ENCODE measurements at places on chromosomes 4 and X. TPM values are rescaled to one million over a fixed set of nuclear protein-coding genes. Genes with fewer than 3 reads are reported as not detected.

- no peak overlapping the region for H3K4me3 ChIP-seq
- H3K36me3 ChIP-seq: no peaks in the 10 kb centered on the region
- no peaks in the 10 kb centered on the region for H3K4me1 ChIP-seq
- no peak overlapping the region for H3K27ac ChIP-seq
- DNase-seq: no peak
These were observed 115.0 kb upstream of the NALF2 start for GRCh38 chrX:69389101-69389501.

- no peaks in the 10 kb centered on the region for H3K36me3 ChIP-seq
- no peak overlapping the region for H3K27ac ChIP-seq
- no peaks in the 10 kb centered on the region for H3K4me1 ChIP-seq
- no peak for DNase-seq
These were observed 28.3 kb upstream of the EPHA5 start for GRCh38 chr4:65698631-65699030.

NPY2R gene
- polyA plus RNA-seq: not detected

MAGEA10 gene
- polyA plus RNA-seq: not detected

IRS4 gene
- 0.05 TPM for polyA plus RNA-seq

DNA sequence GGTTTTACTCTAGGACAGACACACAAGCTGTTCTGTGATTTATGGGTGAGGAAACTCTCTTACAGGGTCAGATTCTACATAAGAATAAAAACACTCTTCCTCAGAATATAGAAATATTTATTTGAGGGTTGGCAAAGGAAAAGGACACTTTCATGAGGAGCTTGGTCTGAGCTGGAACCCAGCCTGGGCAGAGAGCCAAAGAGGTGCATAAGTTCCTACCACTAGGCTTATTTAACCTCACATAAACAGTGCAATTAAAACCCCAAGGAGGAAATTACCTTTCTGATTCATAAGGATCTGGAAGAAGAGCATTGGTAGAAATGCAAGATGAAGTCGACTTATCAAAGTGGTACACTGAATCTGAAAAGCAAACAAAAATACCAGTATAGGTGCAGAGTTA, 32.9 kb downstream of the SETD7 start:
- H3K27ac ChIP-seq: no peak overlapping the region
- no peak overlapping the region for H3K4me3 ChIP-seq
- H3K27me3 ChIP-seq: no peaks in the 10 kb centered on the region

GRCh38 chrX:5617666-5618065, 611.0 kb downstream of the NLGN4X start:
- H3K27ac ChIP-seq: no peak overlapping the region
- no peaks in the 10 kb centered on the region for H3K27me3 ChIP-seq
- no peak for DNase-seq
- H3K4me1 ChIP-seq: no peaks in the 10 kb centered on the region
- H3K36me3 ChIP-seq: no peaks in the 10 kb centered on the region

RTL5 gene
- 3.8 TPM for polyA plus RNA-seq

TMEM184C gene
- 4.3 TPM for polyA plus RNA-seq

GRCh38 chrX:134990475-134990800, 353 bp upstream of the SMIM10 start:
- peak overlapping the region; percentile 1 for H3K27ac ChIP-seq
- H3K4me1 ChIP-seq: no peaks in the 10 kb centered on the region
- DNase-seq: no peak
- H3K36me3 ChIP-seq: no peaks in the 10 kb centered on the region
- peaks cover 12% of the 10 kb centered on the region for H3K27me3 ChIP-seq
- no peak overlapping the region for H3K4me3 ChIP-seq

DNA sequence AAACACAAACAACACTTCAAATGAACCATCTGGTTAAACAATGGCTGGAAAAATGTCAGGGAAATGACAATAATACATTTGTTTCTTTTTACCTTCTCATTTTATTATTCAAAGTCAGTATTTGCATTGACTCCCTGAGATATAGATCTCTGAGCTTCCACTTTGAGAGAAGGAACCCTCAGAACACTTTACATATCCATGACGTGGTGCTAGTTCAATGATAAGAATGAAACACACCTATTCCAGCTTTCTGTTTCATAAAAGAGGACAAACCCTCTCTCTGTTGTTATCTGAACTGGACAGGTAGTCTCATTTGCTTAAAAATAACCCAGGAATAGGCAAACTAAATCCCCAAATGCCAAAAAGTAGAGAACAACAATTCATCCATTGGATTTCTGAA, 65.3 kb upstream of the CCSER1 start:
- H3K27ac ChIP-seq: no peak overlapping the region
- H3K36me3 ChIP-seq: no peaks in the 10 kb centered on the region
- H3K4me3 ChIP-seq: no peak overlapping the region
- no peak for DNase-seq

DNA sequence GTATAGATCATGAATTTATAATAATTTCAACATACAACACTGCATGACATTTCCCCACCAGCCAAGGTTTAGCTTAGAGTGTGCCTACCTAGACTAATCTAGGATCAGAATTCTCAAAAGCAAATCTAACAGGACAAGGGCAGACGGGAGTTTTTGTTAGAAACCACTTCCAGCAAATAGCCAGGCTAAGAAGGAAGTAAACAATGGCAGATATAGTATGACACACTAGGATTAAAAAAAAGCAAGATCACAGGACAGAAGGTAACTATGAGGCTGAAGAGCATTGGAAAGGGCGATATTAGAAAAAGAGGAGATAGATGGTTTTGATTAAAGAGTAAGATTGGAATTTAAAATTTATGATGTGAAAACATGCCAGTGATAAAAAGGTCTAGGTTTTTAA, 124.8 kb downstream of the LRBA start:
- no peak overlapping the region for H3K27ac ChIP-seq
- no peaks in the 10 kb centered on the region for H3K4me1 ChIP-seq
- H3K27me3 ChIP-seq: no peaks in the 10 kb centered on the region
- no peaks in the 10 kb centered on the region for H3K36me3 ChIP-seq
- no peak for DNase-seq

- H3K27me3 ChIP-seq: no peaks in the 10 kb centered on the region
- H3K4me1 ChIP-seq: no peaks in the 10 kb centered on the region
- no peaks in the 10 kb centered on the region for H3K36me3 ChIP-seq
These were observed 852.4 kb downstream of the CCSER1 start for GRCh38 chr4:90979556-90979955.

GRCh38 chr4:30722359-30723200, 2.4 kb downstream of the PCDH7 start:
- no peak overlapping the region for H3K27ac ChIP-seq
- H3K27me3 ChIP-seq: peaks cover 11% of the 10 kb centered on the region
- peaks cover 10% of the 10 kb centered on the region for H3K4me1 ChIP-seq
- no peaks in the 10 kb centered on the region for H3K36me3 ChIP-seq

- no peak overlapping the region for H3K27ac ChIP-seq
- H3K4me1 ChIP-seq: no peaks in the 10 kb centered on the region
These were observed 21.0 kb downstream of the TNIP3 start for GRCh38 chr4:121143131-121143530.

GRCh38 chrX:113522814-113523213, 682.2 kb upstream of the AMOT start:
- no peak overlapping the region for H3K27ac ChIP-seq
- no peaks in the 10 kb centered on the region for H3K4me1 ChIP-seq
- DNase-seq: no peak

DNA sequence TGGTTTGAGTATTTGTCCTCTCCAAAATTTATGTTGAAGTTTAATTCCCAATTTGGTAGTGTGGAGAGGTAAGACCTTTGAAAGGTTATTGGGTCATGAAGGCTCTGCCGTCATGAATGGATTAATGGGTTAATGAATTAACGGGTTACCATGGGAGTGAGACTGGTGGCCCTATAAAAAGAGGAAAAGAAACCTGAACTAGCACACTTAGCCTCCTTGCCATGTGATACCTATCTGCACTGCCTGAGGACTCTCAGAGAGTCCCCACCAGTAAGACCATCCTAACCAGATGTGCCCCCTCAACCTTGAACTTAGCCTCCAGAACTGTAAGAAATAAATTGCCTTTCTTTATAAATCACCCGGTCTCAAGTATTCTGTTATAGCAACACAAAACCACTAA, 39.3 kb downstream of the PAGE1 start:
- no peak overlapping the region for H3K4me3 ChIP-seq
- H3K27me3 ChIP-seq: no peaks in the 10 kb centered on the region
- no peak overlapping the region for H3K27ac ChIP-seq
- DNase-seq: no peak
- no peaks in the 10 kb centered on the region for H3K36me3 ChIP-seq
- no peaks in the 10 kb centered on the region for H3K4me1 ChIP-seq

- no peaks in the 10 kb centered on the region for H3K36me3 ChIP-seq
- peaks cover 12% of the 10 kb centered on the region for H3K27me3 ChIP-seq
- H3K4me1 ChIP-seq: no peaks in the 10 kb centered on the region
- no peak for DNase-seq
- H3K4me3 ChIP-seq: no peak overlapping the region
These were observed 39.4 kb upstream of the NDP start for GRCh38 chrX:44012484-44013096.

DNA sequence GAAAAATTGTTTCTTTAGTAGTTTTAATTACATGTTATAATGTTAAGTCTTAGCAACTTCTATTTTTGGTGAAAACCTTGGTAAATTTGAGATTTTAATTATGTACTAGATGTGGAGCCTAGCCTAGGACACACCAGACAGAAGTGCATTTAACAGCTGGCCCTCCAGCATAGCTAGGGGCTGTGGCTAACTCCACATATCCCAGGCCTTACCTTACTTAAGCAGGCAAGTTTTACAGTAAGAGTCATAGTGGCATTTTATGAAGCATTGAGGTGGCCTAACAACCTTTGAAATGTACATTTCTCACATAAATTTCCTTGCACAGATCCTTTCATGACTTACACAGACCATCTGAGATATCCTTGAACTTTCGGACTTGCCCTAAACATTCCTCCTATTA, 71.6 kb upstream of the C4orf54 start:
- H3K4me3 ChIP-seq: no peak overlapping the region
- H3K27ac ChIP-seq: no peak overlapping the region
- peaks cover 12% of the 10 kb centered on the region for H3K4me1 ChIP-seq
- no peaks in the 10 kb centered on the region for H3K36me3 ChIP-seq
- H3K27me3 ChIP-seq: no peaks in the 10 kb centered on the region

GRCh38 chr4:88645994-88646393, 51.6 kb downstream of the NAP1L5 start:
- H3K36me3 ChIP-seq: no peaks in the 10 kb centered on the region
- H3K4me1 ChIP-seq: no peaks in the 10 kb centered on the region
- H3K27ac ChIP-seq: no peak overlapping the region
- H3K4me3 ChIP-seq: no peak overlapping the region
- no peak for DNase-seq

RHOH gene
- 1.2 TPM for polyA plus RNA-seq

C4orf17 gene
- polyA plus RNA-seq: not detected

CLDN34 gene
- not detected for polyA plus RNA-seq

DNA sequence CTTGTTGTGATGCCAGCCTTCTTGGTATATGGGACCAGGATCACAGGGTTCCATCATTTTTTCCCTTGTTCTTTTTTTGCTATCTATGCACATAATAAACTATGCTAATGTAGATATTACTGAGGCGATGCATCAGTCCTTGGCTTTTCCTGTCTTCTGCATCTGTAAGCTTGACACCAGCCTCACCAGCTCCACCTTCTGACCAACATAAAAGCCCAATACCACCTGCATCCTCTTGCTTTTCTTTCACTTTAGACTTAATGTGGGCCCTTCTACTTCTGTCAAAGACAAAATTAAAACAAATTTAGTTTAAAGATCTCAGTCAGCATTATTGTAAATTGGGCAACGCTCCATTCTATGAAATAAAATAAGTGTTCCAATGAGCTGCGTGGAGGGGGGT, 1718.8 kb upstream of the PCDH10 start:
- H3K4me1 ChIP-seq: no peaks in the 10 kb centered on the region
- no peak for DNase-seq
- no peaks in the 10 kb centered on the region for H3K27me3 ChIP-seq
- no peak overlapping the region for H3K27ac ChIP-seq
- no peak overlapping the region for H3K4me3 ChIP-seq
- H3K36me3 ChIP-seq: no peaks in the 10 kb centered on the region

VCX3A gene
- polyA plus RNA-seq: 0.08 TPM

SOWAHD gene
- 3.0 TPM for polyA plus RNA-seq

GRCh38 chr4:121353213-121353612, 27.6 kb downstream of the QRFPR start:
- no peak for DNase-seq
- no peaks in the 10 kb centered on the region for H3K27me3 ChIP-seq
- H3K36me3 ChIP-seq: no peaks in the 10 kb centered on the region
- no peaks in the 10 kb centered on the region for H3K4me1 ChIP-seq

DNA sequence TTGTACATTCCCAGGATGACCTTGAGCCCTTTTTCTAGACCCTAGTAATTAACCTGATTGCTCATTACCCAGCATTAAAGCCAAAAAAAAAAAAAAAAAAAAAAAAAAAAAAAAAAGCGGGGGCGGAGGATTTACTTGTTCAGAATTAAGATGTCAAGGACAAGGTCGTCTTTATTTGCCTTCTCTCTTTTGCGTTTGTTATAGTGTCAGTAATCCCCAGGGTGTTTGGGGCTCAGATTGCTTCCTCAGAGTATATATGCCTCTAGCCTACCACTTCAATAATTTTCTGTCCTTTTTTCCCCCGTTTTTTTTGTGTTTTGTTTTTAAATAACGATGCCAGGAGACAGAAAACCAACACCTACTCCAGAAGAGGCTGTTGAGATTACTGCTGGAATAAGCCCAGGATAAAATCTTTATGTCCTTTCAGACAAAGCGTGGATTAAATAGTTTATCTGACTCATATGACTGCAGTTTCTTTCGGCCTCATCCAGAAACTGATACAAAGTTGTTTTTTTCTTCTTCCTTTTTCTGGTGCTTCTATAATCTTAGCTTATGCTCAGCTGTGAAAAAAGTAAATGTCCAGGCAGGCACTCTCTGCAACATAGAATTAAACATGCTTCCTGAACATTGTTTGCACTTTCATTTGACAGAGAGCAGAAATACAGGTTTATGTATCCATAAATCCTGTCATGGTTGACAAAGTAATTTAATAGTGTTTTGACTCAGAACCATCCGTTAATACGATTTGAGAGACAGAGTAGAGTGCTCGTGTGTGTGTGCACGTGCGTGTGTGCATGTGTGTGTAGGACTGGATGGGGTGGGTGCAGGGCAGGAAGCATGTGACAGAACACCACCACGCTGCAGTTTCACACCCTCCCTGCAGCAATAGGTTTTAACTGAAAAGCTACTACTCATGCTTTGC, 138.6 kb downstream of the AFF1 start:
- H3K27me3 ChIP-seq: no peaks in the 10 kb centered on the region
- no peaks in the 10 kb centered on the region for H3K36me3 ChIP-seq
- no peak overlapping the region for H3K4me3 ChIP-seq

- no peak for DNase-seq
- no peak overlapping the region for H3K27ac ChIP-seq
- no peak overlapping the region for H3K4me3 ChIP-seq
- no peaks in the 10 kb centered on the region for H3K4me1 ChIP-seq
- H3K36me3 ChIP-seq: no peaks in the 10 kb centered on the region
- H3K27me3 ChIP-seq: no peaks in the 10 kb centered on the region
These were observed 106.5 kb downstream of the SOWAHB start for GRCh38 chr4:76791479-76791878.

DNA sequence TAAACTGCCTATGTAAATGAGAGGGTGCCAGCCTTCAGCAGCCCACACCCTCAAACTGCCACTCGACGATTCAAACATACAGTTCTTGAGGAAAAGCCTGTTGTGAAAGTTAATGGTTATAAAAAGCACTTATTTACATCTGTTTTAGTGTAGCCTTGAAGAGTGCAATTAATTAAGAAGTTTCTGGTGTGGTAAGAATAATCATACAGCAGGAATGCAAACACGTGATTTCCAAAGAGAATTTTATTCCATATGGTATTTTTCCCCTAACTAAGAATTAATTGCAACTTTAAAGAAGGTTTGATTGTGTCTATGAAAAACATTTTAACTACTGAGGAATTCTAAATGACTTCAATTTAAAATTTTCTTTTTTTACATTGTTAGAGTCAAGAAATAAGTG, 176.3 kb upstream of the PITX2 start:
- H3K4me1 ChIP-seq: no peaks in the 10 kb centered on the region
- H3K27me3 ChIP-seq: no peaks in the 10 kb centered on the region
- no peaks in the 10 kb centered on the region for H3K36me3 ChIP-seq
- H3K27ac ChIP-seq: no peak overlapping the region

INTS12 gene
- polyA plus RNA-seq: 18.4 TPM

All from lung (tissue), 17 donors.